Stimulated activated CD4-positive, alpha-beta T cell treated with anti-CD3 and anti-CD28 coated beads, TNF-alpha, amount 100 ng/mL, for 4 hours (primary cell): ENCODE measurements at places on chromosomes 13 and 19.
A peak's percentile ranks its signal among the peaks of the same experiment; 100 is the strongest.

- DNase-seq = no peak
Observed at GRCh38 chr13:111153977-111154332, 38.8 kb downstream of the ARHGEF7 start.

DNA sequence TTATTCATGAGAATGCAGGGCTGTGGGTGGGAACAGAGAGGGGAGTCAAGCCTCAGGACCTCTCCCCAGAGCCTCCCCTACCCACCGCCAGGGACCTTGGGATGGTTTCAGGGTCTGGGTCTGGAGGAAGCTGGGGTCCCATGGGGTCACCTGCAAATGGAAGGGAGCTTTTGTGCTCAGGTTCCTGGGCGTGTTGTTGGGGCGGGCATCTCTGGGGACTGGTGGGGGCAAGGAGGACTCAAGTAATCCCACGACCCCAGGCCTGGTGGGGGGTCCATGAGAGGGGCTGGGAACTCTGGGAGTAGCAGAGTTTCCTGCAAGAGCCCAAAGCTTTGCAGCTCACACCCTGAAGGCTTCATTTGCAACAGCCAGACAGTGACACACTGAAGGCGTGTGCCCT, 60.2 kb downstream of the UNC13A start:
- DNase-seq = no peak

GRCh38 chr19:11576227-11576626, 1.2 kb downstream of the ACP5 start:
- no peak for DNase-seq

DNA sequence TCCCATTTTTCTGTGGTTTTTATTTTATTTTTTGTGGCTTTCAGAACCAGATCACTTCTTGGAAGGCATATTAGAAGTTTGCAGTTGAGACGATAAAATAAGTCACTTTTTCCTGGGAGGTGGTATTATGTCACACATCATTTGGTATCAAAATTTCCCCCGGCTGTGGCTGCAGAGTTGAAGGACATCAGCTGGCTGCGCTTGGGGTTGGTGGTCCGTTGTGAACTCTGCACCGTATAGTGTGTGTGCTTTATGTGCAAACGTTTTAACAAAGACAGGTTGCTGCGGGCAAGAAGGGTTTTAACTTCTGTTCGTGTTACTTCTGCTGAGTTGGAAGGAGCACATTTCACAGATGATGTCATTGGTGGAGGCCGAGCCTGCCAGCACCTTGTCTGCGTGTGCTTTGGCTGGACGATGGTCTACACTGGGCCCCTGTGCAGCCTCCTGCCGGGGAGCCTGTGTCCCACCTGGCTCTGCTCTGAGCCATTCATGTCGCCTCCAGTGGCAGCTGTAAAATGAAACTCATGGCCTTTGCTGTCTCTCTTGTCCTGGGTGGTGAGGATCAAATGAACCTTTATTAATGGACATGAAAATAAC, 9.6 kb downstream of the ATP11A start:
- no peak for DNase-seq

GRCh38 chr13:42056583-42056982, 8.1 kb downstream of the DGKH start:
- no peak for DNase-seq

DNA sequence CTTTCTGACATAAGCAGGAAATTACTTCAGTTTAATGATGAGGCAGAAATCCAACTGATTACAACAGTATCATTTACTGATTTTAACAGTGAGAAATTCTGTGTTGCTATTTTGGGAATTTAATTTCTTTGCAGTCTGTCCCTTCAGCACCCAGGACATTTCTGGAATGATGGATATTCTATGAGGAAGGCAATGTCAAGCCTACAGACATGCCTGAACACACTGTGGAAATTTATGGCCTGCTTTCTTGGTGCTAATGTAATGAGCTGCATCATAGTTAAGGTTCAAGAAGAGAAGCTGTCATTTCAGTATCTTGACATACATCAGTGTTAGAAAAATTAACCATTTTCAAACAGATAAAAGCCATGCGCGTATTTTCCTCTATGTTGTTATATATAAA, 87.7 kb downstream of the SLITRK1 start:
- no peak for DNase-seq

DNA sequence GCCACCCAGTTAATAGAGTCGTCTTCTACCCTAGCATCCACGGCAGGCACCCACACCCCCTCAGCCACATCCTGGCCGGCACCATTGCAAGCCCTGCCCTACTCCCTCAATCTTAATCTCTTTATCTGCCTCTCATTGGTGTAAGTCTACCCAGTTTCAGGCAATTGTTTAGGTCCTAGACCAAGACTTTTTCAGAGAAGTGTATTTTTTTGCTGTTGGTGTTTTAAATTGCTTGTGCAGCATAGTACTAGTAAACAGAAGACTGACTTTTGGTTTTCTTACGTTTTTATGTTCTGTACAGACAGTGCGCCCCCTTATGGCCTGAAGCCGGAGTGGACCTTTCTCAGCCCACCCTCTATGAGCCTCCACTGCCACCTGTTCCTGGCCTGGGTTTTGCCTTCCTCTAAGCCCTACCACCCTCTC, 2.3 kb upstream of the LCP1 start:
- DNase-seq = peak; percentile 47

DNA sequence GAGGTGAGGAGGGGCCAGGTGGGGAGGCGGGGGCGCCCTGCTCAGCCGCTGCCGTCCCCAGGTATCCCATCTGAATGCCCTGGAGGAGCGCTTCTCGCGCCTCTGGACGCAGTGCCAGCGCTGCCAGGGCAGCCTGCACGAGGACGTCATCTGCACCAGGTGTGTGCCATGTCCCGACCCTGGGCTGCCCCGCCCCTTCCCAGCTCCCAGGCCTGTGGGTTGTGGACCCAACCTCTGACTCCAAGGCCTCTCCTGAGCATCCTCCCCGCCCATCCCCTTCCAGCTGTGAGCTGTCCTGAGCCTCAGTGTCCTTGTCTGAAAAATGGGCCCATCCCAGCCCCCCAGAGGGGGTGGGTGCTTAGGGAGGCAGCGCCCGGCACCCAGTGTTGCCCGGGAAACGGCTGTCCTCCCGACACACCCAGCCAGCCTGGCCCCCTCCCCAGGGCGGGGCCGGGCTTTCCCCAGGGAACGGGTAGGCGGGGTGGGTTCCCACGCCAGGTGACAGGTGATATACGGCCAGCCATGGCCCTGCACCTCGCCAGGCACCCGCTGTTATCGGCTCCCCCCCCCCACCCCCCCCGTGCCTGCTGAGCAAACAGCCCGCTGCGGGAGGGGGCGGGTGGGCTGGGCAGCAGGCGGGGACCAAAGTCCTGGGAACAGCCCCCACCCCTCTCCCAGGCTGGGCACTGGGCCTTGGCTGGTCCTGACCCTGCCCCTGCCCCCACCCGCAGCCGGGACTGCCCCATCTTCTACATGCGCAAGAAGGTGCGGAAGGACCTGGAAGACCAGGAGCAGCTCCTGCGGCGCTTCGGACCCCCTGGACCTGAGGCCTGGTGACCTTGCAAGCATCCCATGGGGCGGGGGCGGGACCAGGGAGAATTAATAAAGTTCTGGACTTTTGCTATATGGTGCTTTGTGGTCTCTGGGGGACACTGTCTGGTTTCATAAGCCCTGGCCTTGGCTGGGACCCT, 1.3 kb upstream of the SPIB start:
- no peak for DNase-seq
